ENCODE measurements at places on chromosomes 2 and 18.

GRCh38 chr18:61335684-61336555, 2.7 kb downstream of the CDH20 start:
- no peak for DNase-seq

- no peak for DNase-seq
Measured at GRCh38 chr2:1947316-1947715, 203.0 kb upstream of the PXDN start.

DNA sequence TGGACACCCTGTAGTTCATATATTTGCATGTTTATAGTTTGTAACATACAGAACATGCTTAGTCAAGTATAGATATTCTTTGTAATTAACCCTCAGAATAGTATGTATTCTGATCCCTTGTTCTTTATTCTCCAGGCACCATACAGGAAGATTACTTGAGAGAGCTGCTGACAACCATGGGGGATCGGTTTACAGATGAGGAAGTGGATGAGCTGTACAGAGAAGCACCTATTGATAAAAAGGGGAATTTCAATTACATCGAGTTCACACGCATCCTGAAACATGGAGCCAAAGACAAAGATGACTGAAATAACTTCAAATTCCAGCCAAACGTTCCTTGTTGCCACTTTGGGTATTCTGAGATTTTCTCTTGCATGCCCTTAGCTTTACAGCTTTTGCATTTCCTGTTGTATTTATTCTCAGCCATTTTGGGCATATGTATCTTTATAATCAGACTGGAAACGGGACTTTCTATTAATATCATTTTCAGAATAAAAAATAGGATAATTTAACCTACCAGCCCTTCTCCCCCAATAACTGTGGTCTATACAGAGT, 6.2 kb upstream of the MYL12B start:
- no peak for DNase-seq

DNA sequence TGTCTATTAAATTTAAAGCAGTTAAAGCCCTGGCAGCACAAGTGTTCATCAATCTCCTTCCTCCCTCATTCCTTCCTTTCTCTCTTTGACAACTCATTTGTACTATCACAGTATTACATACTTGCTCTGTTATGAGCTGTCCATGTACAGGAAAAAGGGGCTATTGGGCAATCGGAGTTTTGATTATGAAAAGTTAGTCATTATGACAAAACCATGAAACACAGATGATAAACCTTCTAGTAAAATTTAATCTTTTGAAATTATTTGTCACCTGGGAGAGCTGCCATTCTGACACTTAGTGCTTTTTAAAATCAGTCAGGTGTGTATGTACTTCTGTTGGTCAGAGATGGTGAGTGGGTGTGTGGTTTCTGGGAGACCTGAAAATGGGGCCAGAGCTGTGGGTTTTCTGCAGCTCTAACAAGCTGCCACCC, 39.4 kb downstream of the MAP4K4 start:
- DNase-seq = no peak

GRCh38 chr2:101125808-101126207, 25.4 kb downstream of the TBC1D8 start:
- DNase-seq = no peak

- no peak for DNase-seq
Measured at GRCh38 chr2:175734686-175735085, 267.4 kb downstream of the LNPK start.

DNA sequence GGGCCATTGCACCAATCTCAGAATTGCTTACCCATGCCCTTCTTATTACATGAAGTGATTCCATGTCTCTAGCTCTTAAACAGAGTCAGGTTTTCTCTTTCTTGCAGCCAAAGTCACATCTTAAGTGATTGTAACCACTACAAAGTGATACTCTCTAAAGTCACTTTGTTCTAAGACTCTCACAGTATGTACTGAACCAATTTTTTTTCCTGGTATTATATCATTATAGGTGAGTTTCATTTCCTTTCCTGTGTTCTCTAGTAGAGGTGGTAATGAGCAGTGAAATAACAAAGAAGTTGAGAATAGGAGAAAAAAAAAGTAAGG, 66.3 kb upstream of the DARS1 start:
- DNase-seq = no peak

DNA sequence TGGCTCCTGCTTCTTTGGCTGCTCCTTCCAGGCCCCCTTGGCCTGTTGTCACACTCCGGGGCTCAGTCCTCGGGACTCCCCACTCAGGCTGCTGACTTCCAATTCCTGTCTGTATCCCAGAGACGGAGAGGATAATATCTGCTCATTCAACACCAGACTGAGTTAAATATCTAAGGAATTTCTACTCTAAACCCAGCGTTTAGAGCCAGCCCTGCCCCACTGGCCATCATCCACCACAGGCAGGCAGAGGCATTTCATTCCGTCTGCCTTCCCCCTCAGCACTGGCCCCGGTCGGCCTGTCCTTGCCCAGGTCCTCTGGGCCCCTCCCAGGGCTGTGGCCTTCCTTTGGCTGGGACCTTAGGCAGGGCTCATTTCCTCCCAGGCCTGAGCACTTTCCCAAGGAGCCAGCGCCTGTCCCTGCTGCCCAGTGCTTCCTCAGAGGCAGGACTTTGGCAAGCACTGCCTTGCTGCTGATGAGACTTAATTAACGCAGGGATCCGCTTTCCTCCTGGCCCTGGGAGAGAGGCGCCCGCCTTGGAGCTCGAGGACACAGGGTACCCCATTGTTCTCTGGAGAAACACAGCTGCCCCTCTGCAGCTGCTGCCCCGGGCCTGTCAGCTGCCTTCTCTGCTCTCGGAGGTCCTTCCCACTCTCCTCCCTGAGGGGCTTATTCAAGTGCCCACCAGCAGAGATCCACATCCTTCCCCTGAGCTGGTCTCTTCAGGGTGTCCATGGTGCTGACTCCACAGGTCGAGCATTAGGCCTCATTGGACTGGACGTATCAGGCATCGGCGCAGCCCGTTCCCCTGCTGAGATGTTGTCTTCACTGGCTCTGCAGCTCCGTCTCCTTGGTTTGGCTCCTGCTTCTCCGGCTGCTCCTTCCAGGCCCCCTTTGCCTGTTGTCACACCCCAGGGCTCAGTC, 42.8 kb downstream of the ATOH8 start:
- no peak for DNase-seq

GRCh38 chr2:230949966-230950873, 25.2 kb upstream of the GPR55 start:
- DNase-seq = no peak

DNA sequence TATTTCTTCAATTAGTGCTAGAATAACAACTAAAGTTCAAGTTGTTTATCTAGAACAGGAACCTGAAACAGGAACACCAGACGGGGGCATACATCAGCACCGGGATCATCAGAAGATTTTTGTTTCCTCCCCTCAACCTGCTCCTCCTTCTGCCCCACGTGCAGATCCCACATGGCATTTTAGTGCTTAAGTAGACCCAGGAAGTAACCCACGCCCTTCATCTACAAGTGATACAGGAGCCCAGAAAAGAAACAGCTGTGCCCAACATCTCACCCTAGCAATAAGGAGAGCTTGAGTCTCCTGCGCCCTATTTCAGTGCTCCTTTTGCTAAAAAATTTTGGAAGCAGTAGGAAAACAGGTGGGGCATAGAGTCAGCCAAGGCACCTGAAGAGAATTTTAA, 5.2 kb downstream of the ZNF385B start:
- DNase-seq = no peak

DNA sequence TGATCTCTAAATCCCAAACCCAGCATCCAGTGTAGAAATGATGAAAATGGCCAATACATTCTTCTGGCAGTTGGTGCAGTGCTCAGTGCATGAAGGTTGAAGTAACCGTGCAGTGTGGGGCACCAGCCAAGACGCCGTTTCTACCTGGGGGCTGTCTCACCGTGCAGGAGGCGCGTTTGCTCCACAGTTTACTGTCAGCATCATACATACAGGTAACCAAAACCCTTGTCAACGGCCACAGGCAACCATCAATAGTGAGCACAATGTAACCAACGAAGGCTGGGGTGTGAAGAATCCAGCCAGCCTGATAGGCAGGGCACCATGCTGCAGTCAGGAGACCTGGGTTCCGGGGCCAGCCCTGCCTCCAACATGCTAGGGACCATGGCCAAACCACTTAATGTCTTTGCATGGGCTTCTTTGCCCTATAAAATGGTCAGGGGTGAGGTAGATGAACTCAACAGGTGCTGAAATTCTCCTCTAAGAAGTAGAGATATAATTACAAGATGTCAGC, 127.5 kb upstream of the ID2 start:
- no peak for DNase-seq

DNA sequence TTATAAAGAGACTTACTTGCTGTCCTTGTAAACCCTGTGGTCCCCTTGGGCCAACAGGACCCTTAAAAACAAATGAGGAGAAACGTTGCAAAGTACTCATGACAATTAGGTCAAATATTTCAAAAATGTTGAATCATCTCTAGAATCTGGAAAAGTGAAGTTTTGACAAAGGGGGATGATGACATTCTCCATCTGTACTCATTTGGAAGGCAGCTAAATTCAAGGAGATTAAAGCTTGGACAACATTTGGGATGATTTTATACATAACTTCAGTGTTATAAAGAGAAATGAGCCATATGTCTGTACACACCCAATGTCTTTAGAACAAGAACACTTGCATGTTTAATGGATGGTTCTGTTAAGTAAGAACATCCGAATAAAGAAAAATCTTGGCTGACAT, 92.9 kb downstream of the COL5A2 start:
- DNase-seq = no peak

GRCh38 chr2:107615039-107615438, 211.7 kb upstream of the RGPD4 start:
- DNase-seq = no peak

- no peak for DNase-seq
Measured at GRCh38 chr2:15263976-15264685, 297.0 kb downstream of the NBAS start.

GRCh38 chr2:187686416-187687024, 132.3 kb upstream of the TFPI start:
- DNase-seq = no peak

GRCh38 chr2:144211826-144212225, 308.1 kb downstream of the ZEB2 start:
- no peak for DNase-seq

DNA sequence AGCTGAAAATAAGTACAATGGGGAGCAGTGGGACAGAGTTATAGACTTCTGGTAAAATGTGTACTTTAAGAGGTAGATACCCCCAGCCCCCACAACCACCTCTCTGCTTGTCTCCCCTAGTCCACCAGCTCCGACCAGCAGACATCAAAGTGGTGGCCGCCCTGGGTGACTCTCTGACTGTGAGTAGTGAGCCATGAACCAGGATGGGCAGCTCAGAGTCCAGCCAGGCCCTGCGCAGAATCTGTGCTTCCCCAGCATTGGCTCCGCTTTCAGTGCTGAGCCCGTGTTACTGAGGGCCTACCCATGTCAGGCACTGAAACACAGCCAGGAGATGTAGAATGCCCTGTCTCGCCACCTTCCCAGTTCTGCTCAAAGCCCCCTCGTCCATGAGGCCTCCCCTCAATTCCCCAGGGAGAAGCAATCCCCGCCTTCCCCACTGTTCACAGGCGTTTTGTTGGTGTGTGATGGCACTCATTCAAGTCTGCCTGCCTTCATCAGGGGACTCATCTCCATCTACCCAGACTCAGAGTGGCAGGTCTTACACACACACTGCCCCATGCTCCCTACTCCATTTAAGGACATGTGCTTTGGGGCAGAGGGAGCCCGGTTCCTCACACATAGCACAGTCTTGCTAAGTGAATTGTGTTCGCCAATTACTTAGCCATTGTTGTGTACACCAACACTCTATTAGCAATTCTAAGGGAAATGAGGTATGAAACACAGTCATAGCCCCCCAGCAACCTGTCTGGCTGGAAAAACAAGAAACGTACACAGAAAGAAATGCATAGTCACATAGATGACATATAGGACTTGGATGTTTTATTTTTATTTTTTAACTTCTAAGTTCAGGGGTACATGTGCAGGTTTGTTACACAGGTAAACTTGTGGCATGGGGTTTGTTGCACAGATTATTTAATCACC, 122.6 kb downstream of the PLB1 start:
- DNase-seq = no peak

GRCh38 chr2:108552566-108552965, 18.3 kb downstream of the LIMS1 start:
- no peak for DNase-seq

- no peak for DNase-seq
Measured at GRCh38 chr2:198259496-198259895, 455.1 kb downstream of the PLCL1 start.

- DNase-seq = no peak
Measured at GRCh38 chr2:3208179-3208578, 169.4 kb downstream of the EIPR1 start.

DNA sequence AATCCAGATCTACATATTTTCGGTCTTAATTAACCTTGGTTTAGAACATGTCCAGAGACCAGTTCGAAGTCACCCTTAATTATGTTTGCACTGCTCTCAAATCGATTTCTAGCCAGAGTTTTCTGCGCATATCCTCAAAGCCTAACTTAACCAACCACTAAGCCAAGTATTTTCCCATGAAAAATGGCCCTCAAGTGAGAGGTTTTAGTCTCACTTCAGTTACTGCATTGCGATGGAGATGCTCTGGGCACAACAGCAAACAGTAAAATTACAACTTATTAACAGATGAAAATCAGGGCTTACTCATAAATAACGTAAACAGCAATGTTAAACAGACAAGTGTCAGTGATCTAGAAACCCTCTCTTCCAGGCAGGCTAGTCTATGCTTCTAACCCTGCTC, 4.5 kb downstream of the RTN4 start:
- no peak for DNase-seq
